ENCODE measurements at places on chromosomes 7 and 10.

- no peak for DNase-seq
Measured at GRCh38 chr7:5584821-5585220, 161.2 kb upstream of the TNRC18 start.

- no peak for DNase-seq
Measured at GRCh38 chr7:109402107-109402506, 832.4 kb downstream of the DNAJB9 start.

- DNase-seq: no peak
Measured at GRCh38 chr10:26215396-26215934, 1.1 kb upstream of the GAD2 start.

- no peak for DNase-seq
Measured at GRCh38 chr7:2476776-2477446, 713 bp upstream of the GRIFIN start.

GRCh38 chr10:90587081-90587491 lies 270.8 kb downstream of the HTR7 start:
- no peak for DNase-seq

GRCh38 chr7:129238546-129238945 lies 13.7 kb downstream of the AHCYL2 start:
- no peak for DNase-seq

- DNase-seq: peak; percentile 65
Measured at GRCh38 chr7:13984831-13985685, 4.4 kb downstream of the ETV1 start.

DNA sequence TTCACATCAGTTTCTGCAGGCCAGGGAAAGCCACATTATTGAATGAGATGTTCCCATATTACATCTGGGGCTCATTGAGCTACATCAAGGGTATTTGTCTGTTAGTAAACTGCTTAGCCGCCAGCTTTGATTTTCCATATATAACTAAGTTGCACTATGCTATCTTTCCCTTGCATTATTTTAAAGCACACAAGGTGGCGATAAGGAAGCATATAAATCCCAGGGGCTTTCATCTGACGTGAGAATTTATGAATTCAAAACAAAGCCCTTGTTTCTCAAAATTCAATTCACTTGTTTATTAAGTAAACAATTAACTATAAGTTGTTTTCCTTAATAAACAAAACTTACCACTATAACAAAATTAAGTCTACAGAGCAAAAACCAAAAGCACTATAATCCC lies 334.1 kb upstream of the TPK1 start:
- no peak for DNase-seq

GRCh38 chr10:133048266-133048665 lies 39.5 kb upstream of the ADGRA1 start:
- no peak for DNase-seq

DNA sequence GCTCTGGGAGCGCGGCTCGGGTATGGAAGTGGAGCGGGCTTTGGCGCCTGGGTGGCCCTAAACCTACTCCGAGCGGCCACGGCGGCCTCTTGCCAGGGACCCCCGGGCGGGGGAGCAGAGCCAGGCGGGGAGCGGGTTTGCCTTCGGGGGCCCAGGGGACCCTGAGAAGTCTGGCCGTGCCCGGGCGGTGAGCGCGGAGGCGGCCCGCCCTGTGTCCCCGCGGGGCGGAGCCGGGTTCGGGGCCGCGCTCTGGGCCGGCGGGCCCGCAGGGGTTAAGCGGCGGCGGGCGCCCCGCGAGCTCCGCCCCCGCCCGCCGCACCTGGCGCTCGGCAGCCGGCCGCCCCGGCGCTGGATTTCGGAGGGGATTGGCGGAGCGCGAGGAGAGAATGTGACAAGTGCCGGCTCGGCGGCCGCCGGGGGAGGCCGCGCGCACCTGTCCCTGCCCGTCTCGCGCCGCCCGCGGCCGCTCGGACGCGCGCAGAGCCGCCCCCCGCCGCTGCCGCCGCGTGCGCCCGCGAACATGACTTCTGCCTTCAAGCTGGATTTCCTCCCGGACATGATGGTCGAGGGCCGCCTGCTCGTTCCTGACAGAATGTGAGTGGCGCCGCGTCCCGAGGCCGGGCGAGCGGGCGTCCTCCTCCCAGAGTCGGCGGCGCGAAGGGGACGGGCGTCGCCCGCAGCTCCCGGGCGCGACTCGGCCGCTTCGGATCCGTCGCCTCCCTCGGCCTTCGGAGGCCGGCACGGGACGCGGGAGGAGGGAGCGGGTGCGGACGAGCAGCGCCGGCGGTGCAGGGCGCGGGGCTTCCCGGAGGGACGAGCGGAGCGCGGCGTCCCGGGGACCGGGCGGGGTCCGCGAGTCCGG lies at the start of gene CELF2:
CELF2 (plus strand) TSS at position 303 of the 862 bp plus-strand sequence; CDS start at position 521, 218 bp downstream.
- peak; percentile 65 for DNase-seq

All from cerebellar cortex (tissue), 1 donor.